ENCODE measurements at places on chromosomes 7 and 10.

DNA sequence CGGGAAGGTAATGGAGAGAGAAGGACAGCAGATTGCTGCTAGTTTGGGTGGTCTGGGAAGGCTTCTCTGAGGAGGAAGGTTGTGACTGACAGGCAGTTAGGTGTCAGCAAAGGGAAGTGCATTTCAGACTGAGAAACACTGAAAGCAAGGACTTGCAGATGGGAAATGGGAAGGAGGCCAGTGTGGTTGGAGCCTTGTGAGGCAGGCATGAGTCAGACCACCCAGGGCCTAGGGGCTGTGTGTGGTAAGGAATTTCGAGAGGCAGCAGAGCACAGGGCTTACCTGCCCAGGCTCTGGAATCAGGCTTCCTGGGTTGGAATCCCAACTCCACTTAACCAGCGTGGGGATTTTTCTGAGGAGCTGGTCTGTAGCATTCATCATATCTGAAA lies 53.5 kb downstream of the NRF1 start:
- peak; percentile 96 for DNase-seq

GRCh38 chr10:3665316-3665908 lies 119.6 kb downstream of the KLF6 start:
- no peak for DNase-seq

- DNase-seq, result peak; percentile 78
Observed at GRCh38 chr7:104963991-104964385, 50.0 kb upstream of the KMT2E start.

GRCh38 chr10:72337039-72337629 lies 17.6 kb downstream of the DNAJB12 start:
- DNase-seq, result peak; percentile 93

GRCh38 chr10:103542764-103543616 lies 49.5 kb downstream of the NEURL1 start:
- peak; percentile 37 for DNase-seq

DNA sequence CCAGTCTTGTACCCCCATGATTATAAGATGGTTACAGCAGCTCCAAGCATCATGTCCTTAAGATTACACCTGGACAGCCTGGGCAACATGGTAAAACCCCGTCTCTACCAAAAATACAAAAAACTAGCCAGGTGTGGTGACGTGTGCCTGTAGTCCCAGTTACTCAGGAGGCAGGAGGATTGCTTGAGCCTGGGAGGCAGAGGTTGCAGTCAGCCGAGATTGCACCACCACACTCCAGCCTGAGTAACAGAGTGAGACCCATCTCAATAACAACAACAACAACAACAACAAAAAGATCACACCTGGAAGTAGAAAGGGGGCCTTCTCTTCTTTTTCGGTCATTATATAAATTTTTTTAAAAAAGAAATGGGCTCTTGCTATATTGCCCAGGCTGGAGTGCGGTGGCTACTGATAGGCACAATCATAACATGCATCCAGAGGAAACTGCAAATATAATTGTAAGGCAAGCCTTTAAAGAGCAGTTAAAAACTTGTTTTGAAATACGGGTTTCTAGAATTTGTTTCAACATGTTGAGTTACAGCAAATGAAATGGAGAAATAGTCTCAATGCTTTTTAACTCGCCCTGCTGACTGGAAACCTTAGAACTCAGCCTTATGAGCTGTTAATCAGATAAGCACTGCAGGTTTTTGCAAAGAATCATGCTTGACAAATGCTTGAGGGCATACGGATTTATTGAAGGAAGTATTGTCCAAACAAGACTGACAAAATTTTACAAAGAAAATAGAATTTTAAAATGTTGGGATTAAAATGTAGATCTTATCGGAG lies 4.7 kb upstream of the ENTPD7 start:
- peak; percentile 46 for DNase-seq

- no peak for DNase-seq
Observed at GRCh38 chr10:71278691-71279588, 40.1 kb upstream of the SLC29A3 start.

- DNase-seq, result no peak
Observed at GRCh38 chr10:118307220-118307619, 34.9 kb downstream of the FAM204A start.

- DNase-seq, result peak; percentile 74
Observed at GRCh38 chr7:43248961-43249822, 136.7 kb downstream of the HECW1 start.

DNA sequence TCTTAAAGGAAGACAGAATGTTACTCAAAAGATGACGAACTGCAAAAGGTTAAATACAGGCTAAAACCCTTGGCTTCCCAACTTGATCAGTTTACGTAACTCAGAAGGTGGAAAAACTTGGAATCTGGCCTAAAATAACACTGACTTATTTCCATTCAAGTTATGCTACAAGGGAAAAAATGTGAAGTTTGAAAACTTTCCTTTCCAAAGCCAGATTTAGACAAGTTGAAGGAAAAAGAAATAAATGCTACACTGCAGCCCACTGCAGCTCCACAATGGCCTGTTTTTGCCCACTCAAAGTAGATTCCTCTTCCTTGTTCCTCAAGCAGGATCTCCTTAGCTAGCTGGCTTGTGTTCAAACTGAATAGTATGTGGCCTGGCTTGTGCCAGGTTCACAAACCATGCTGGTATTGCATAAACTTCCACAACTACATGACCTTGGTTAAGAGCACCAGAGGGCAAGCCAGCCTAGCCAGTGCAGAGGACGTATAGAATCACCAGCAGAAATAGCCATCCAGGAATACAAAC lies 166.2 kb downstream of the CPEB3 start:
- DNase-seq, result peak; percentile 94

- DNase-seq, result peak; percentile 50
Observed at GRCh38 chr10:15842556-15843169, 17.6 kb downstream of the MINDY3 start.

GRCh38 chr7:104980841-104981671 lies 32.9 kb upstream of the KMT2E start:
- DNase-seq, result peak; percentile 56

DNA sequence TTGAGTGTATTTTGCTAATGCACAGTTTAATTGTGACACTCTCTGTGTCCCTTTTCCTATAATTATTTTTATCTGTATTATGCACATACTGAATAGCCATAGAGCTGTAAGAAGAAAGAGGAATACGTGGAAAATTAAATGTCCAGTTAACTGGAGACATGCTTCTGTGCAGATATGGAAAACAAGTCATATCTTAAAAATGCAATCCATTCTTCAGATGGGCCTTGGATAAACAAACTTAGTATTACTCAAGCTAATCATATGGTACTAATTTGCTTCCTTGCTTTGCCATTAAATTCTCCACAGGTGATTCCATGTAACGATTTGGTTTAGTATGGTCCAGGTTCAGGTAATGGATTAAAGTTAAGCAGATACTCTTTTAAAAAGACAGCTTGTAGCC lies 201.2 kb upstream of the CELF2 start:
- DNase-seq, result no peak

DNA sequence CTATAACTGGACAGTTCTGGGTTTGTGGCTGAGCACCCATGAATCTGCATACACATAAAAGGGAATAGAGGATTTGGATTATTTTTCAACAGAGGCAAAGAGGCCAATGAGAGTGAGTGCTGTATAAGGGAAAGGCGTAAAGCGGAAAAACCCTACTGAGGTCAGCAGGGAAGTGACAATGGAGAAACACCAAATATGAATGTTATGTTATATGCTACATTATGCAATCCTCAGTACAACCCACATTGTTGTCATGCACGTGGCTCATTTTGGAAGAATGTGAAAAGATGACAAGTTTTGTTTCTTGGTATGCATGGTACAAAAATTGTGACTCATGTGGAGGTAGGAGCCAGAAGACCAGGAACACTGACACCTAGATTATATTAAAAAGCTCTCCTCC lies 113.6 kb upstream of the AMPH start:
- DNase-seq, result peak; percentile 85

DNA sequence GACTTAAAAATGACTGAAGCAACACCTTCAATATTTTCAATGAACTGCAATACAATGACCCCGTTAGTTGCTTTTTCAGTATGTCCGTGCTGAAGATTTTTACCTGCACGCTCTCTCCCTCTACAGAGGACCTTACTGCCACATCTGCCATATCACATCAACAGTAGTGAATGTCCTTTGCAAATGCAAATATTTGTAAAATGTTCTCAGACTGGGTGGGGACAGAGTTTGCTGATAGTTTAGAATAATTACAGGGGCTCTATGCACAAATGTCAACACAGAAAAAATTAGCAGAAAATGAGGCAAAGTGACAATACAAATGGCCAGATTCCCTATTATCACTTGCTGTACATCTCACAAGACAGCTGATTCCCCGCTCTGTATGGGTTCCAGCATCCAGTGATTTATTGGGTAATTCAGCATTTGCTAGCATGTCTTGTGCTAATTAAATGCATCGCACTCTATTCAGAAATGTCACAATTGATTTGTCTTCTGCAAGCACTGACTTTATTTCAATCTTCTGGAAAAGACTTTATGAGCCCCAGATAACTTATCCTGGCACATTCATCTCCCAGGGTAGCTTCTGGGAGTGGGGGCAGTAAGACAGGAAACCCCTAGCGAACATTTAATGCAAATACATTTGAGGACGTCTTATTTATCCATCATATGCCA lies 69.1 kb upstream of the PTER start:
- no peak for DNase-seq

DNA sequence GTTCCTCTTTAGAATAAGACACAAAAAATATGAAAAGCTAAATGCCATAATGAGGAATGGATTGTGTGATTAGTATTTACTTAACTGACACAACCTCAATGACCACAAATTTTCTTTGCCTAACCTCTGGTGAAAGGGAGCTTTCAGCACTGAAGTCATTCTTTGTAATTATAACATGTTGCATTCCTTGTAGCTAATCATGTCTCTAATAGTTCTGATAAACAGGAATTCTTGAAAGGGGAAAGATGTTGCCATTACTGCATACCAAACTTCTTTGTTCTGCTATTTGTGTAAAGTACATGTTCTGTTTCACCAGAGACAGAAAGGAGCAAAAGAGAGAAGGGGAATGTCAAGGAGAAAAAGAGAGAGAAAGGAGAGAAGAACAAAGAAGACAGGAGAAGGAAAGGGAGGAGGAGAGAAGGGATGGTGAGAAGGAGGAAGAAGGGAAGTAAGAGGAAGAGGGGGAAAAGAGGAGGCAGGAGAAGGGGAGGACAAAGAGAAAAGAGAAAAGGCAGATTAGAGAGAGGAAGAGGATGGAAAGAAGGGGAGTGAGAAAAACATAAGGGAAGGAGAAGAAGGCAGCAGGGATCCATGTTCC lies 120.9 kb downstream of the SEMA3D start:
- no peak for DNase-seq

DNA sequence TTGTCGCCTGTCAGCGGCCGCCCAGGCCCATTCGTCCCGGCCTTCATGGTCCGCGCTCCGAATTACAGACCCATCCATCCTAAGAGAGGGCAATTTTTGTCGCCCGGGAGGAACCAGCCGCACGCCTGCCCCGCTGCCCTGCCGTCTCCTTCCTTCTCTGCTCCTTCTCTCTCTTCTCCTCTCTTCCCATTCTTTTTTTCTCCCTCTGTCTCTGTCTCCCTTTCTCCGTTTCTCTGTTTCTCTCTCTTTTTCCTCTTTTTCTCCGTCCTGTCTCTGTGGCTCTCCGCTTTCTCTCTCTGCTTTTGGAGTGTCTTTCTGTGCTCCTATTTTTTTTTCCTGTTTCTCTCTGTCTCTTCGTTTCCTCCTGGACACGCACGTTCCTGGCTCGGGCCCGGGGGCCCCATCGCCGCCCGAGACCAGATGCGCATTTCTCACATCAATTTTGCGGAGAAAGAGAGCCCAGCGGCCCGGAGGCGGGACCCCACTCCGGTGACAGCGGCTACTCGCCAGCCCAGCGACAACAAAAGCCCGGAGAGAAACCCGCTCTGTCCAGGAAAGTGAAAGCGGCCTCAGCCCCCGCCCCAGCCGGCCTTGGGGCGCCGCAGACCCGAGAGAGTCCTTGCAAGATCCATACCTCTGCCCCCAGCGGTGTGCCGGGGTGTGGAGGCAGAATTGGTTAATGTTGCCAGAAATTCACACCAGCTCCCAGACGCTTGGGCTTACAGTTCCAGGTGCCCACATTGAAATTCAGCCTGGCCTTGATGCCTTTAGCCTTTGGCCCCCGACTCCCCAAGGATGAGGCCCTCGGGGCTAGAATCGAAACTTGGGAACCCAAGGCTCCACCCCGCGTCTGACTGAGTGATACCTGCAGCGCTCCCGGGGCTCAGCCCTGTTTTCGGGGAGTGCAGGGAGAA lies 4.1 kb downstream of the LBX1 start:
- DNase-seq, result no peak

DNA sequence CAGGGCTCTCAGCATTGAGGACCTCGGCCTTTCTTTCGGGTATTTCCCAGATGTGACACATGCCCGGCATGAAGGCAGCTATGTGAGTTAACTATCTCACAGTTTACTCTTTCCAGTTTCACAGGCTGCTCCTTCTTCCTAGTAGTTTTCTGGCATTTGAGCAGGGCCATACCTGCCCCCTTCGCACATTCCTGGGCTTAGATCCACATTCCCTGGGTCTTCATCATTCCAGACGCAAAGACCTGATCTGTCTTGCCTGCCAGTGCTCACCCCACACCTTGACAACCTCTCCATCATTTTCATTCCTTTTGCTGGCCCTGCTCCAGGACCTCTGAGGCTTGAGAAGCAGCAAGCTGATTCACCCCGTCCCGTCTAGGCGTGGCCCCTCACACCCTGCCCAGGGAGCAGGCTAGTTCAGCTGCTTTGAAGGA lies 227.5 kb downstream of the WDR11 start:
- DNase-seq, result peak; percentile 98

DNA sequence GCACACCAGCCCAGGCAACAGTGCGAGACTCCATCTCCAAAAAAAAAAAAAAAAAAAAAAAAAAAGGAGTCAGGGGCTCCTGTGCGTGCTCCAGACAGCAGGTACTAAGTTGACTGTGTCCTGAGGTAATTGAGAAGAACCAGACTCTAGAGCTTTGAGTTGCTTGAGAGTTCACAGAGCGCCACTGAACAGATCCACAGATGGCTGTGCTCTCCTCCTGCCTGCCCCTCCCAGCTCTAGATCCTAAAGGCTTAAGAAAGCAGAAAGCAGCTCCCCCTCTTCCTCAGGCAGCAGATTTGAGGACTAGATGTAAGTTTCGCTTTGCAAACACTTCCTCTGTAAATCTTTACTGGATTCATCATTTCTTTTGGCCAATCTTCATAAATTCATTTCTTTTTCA lies 38.7 kb downstream of the SHH start:
- no peak for DNase-seq

DNA sequence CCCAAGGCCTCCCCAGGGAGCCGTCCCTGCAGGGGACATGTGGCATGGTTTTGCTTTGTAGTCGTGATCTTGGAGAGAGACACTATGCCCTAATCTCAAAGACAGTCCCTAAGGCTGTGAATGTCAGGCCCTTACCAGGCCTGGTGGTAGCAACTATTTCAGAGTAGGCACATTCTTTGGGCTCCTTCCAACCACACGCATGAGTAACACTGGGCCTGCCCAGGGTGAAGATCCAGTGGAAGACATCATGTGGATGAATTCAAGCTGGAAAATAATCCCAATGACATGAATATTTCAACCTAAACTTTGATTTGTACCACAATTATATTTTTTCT lies 39.5 kb upstream of the INSIG1 start:
- DNase-seq, result peak; percentile 94
